RCC 7860 (cell line): ENCODE measurements at places on chromosomes 11 and 22.

DNA sequence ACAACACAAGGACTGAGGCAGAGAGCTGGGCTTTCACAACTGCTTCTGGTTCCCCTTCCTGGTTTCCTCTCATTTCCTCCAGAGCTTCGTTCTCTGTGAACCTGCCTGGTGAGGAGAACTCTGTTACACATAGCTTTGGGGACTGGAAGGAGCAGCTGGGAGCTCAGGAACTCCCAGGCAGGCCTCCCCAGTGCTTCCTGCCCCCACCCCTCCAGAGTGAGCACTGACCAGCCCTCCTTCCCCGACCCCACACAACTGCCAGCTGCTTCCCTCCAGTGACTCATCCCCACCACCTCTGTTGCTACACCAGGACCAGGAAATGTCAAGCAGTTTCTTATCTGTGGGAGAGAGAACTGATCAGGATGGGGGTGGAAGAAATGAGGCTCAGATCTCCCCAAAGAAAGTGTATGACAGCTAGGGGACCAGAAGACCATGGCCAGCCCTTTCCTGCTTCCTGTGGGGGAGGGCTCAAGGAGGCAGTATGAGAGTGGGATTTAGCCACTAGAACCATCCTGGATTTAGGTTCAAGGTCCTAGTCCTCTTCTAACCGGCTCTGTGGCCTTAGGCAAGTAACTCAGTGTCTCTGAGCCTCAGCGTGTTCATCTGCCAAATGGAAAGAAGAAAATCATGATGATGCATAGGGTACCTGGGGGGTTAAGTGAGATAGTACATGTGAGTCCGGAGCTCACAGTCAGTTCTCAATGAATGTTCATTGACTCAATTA is 4.5 kb upstream of the TP53I11 start:
- DNase-seq = peak; percentile 33

DNA sequence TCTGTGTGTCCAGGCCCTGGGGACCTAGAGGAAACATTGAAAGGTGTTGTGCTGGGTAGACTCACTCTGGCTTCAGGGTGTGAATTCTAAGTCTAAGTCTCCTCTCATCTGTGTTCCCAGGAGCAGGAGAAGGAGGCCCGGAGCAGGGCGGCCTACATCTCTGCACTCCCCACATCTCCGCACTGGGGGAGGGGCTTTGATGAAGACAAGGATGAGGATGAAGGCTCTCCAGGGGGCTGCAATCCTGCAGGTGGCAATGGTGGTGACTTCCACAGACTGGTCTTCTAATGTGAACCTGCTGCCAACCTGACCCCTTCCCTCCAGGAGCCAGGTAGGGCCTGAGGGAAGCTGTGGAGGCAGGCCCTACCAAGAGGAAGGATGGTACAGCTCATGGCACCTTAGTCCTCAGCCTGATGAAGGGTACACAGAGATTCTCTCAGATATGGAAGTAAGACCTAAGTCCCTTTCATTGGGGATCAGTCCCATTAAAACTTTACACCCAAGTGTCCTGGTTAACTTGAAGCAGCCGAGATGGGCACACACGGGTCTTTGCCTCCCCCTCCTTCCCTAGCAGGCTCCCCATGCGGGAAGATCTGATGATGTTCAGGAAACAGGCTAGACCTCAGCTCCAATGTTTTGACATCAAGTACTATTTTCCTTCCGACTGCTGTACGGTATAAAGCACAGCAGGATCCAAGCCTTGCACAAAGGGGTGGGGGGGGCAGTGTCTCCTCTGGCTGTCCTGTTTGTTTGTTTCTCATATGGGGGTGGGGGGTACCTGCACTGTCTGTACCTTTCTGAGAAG is 25.0 kb downstream of the USP35 start:
- no peak for DNase-seq

DNA sequence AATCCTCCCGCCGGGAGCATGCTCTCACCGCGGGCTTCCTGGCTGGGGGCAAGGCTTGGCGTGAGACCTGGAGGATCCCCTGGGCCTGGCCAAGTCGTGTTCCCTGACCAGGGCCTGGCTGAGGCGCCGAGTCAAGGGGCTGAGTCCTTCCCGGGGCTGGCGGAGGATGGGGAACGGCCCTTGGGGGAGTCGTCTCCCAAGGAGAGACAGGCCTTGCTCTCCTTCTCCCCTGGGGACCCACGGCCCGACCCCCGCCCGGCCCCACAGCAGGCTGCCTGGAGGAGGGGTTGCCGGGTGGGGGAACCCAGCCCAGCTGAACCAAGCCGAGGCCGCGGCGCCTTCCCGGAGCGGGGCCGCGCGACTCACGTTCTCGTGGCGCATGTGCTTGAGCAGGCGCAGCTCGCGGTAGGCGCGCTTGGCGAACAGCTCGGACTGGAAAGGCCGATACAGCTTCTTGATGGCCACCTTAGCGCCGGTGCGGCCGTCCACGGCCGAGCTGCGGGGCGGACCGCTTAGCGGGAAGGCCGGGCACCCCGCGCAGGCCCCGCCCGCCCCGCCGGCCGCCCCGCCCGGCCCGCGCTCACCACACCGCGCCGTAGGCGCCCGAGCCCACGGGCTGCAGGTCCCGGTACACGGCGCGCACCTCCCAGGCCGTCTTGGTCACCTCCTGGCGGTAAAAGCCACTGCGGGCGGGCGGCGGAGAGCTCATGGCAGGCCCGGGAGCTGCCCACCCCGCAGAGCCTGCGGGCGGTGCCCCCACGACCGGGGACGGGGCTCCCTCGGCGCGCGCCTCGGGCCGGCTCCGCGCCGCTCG is 475 bp downstream of the MAPK12 start:
- DNase-seq = peak; percentile 7

DNA sequence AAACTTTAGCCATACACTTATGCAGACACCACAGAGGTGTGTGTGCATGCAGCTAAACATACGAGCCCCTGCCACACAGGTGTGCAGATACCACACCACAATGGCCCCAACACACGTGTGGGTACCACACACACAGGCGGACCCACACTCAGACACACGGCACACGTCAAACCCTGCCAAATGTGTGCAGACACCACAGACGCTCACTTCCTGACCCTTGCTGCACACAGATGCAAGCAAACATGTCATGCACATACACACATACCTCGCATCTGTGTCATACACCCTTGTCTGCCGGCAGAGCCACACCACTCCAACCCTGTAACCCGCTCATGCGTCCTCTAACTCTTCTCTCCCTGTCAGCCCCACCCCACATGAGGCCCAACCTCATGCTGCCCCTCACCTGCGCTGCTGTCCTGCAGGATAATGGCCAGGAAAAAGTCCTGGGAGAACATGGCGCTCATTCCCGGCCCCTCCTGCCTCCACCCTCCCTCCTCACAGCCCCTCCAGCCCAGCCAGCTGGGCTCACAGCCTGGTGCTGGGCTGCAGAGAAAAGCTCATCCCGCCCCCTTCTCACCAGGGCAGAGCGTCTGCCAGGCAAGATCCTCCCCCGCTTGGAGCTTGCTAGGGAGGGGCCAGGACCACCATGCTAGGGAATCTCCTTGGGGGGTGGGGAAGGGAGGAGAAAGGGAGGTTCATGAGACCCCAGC is 14.2 kb downstream of the SMPD1 start:
- no peak for DNase-seq

GRCh38 chr11:113663567-113663966 is 42.5 kb downstream of the TMPRSS5 start:
- peak; percentile 67 for DNase-seq

GRCh38 chr22:45642986-45643385 is 28.6 kb upstream of the ATXN10 start:
- DNase-seq = no peak

DNA sequence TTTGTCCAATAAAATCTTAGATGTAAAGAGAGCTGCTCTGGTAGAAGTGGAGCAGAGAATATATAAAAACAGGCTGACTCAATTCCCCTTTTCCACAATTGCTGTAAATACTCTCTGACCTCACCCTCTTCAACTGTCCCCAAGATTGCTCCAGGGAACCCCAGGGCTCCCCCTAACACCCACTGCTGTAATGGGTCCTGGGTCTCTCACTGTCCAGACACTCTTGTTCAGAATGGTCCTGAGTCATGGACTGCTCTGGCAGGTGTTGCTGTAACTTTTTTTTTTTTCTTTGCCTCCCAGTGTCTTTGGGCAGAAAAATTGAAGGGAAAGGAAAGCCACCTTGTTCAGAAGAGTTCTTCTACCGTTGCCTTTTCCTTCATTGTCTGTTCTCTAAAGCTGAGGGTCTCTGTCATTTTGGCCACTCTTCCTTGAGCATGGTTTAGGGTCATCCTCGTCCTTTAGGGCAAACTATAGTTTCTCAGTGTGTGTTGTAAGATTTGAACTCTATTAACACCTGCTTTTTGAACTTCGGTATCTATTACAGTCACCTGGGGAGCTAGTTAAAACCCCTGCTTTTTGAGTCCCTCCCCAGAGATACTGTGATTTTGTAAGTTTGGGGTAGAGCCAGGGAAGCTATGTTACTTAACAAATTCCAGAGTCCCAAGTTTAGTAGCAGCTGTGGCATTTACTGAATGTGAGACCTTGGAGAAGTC is 209.5 kb downstream of the NAV2 start:
- DNase-seq = no peak

DNA sequence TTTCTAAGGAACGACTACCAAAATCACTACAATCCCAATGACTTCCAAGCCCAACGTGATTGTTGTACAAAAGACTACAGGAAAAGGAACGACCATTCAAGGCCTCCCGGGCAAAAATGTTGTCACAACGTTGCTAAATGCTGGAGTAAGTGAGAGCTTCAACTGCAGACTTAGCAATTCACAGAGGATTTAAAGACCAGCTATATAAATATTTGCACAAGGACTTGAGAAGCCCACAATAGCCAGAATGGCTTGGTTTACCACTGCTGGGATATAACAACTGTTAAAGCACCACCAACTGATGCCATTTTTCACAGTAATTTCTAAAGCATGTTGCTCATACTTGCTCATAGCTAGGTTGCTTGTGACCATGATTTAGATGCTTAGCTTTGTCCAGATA is 78.3 kb downstream of the EMSY start:
- DNase-seq = no peak

DNA sequence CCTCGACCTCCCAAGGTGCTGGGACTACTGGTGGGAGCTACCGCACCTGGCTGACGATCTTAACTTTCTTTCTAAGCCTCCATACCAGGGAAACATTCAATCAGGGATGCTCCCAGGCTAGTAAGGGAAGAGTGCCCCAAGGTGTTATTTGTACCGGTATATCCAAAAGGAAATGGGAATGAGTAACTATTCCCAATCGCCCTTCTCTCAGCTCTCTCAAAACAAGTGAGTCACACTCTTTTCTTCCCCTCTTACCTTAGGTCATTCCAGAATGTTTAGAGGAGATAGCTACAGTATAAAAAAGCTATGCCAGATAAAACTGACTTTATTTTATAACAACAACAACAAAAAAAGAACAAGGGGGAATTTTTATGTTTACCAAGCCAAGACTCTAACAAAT is 13.7 kb downstream of the DCDC1 start:
- DNase-seq = no peak

DNA sequence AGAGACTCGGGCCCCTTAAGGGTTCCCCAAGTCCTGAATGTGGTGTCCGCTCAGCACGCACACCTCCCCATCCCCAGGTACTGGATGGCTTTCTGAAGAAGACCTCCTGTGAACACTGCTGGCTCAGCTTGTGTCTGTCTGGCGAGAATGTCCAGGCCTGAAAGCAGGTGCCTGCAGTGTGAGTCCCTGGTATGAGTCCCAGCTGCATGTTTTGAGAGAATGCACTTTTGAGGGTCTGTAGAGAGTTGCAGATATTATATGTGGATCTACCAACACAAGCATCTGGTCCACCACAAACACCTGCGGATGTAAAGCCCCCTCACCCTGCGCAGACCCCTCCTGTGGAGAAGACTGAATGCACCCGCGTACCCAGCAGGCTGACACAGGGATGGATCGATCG is 1308.9 kb downstream of the TBC1D22A start:
- DNase-seq = no peak

- DNase-seq = no peak
Observed at GRCh38 chr11:76119032-76119431, 87.3 kb downstream of the WNT11 start.

- no peak for DNase-seq
Observed at GRCh38 chr11:86781546-86781945, 18.8 kb upstream of the PRSS23 start.

DNA sequence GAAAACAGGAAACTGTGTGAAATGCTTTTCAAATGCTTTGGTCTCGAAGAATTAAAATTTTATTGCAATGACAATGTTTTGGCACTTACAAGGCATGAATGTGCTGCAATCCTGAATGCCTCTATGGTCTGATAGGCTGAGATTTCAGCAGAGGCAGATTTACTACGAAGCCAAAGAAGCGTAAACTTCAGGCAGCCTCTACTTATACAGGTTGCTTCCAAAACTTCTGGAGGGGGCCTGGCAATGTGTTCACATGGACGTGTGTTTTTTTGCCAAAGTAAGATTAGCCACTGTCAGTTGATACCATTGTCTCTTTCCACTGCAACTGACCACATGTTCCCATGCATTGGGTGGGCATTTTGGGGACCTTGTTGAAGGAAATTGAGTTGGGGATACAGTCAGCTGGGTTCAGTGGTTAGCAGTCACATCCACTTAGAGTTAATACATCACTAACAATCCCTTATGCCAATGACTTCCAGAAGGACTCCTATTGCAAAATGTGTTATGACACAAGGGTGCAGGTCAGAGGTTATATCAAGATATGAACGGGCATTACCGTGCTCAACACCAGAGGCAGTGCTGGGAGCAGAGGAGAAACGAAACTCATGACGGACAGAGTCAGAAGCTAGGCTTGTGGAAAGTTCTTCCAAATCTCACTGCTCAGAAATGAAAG is 48.8 kb downstream of the ABTB2 start:
- peak; percentile 59 for DNase-seq

DNA sequence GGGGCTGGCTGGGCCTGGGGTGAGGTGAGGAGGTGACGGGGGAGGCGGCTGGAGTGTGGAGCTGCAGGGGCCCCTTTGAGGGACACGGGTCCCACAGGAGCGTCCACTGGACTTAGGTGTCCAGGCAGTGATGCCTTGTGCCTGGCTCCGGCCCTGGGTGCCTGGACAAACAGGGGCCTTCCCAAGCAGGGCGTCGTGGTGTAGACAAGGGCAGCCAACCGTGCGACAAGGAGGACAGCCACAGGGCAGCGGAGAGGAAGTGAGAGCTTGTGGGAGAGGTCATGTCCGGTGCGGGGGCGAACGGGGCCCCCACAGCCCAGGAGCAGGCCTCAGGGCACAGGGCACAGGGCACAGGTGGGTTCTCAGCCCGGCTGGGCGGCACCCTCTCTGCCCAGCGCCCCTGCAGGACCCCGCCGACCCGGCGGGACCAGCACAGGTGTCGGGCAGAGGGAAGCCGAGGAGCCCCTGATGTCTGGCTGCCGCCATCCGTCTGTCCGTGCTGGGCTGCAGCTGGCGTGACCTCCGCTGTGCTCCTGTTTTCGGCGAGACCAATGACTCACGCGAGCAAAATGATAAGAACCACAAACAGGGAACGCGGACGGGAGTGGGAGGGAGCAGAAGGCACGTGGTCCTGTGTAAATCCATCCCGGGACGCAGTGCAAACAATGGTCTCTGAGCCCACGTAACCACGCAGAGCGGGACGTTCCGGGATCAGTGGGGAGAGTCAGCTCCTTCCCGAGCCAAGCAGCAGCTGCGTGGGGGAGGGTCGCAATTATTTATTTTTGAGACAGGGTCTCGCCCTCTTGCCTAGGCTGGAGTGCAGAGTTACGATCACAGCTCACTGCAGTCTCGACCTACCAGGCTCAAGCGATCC is 49.1 kb upstream of the A4GALT start:
- DNase-seq = peak; percentile 82
